Memory B cell (primary cell): ENCODE measurements at places on chromosomes 6 and 20.

GRCh38 chr6:21873562-21873961 lies 280.0 kb downstream of the SOX4 start:
- no peak for DNase-seq

GRCh38 chr6:38955861-38956260 lies 92.7 kb upstream of the GLP1R start:
- no peak for DNase-seq

GRCh38 chr20:11905460-11906179 lies 12.1 kb upstream of the BTBD3 start:
- DNase-seq = no peak

- no peak for DNase-seq
Measured at GRCh38 chr6:156406688-156407087, 370.5 kb upstream of the ARID1B start.

- DNase-seq = no peak
Measured at GRCh38 chr6:137949686-137950390, 82.8 kb downstream of the TNFAIP3 start.

DNA sequence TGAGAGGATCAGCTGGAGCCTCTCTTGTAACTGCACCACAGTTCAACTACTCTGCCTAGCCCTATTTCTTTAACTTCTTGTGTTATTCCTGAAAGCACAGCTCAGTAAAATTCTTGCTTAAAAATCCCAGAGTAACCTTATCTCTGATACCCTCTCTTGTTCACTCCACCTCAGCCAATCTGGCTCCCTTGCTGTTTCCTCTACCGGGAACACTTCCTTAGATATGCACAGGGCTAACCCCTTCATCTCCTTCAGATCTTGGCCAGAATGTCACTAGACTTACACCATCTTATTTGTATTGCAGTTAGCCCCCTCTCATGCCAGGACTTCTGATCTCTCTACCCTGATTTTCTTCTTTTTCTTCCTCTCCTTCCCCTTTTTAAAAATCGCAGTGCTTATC lies 2.6 kb upstream of the ZKSCAN3 start:
- DNase-seq = no peak

DNA sequence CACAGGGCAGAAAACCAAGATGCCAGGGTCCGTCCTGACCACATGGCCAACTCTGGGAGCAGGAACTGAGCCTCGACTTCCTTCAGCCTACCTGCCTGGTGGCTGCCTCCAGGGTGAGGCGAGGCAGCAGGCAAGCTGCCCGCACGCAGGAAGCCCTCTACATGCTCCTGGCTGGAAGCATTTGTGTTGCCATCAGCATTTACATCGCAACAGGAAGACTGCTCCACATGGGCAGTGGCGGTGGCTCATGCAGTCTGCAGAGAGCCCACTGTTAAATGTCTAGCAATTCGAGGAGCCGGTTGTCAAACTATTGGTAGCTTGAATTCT lies 233.8 kb downstream of the SYNDIG1 start:
- no peak for DNase-seq

DNA sequence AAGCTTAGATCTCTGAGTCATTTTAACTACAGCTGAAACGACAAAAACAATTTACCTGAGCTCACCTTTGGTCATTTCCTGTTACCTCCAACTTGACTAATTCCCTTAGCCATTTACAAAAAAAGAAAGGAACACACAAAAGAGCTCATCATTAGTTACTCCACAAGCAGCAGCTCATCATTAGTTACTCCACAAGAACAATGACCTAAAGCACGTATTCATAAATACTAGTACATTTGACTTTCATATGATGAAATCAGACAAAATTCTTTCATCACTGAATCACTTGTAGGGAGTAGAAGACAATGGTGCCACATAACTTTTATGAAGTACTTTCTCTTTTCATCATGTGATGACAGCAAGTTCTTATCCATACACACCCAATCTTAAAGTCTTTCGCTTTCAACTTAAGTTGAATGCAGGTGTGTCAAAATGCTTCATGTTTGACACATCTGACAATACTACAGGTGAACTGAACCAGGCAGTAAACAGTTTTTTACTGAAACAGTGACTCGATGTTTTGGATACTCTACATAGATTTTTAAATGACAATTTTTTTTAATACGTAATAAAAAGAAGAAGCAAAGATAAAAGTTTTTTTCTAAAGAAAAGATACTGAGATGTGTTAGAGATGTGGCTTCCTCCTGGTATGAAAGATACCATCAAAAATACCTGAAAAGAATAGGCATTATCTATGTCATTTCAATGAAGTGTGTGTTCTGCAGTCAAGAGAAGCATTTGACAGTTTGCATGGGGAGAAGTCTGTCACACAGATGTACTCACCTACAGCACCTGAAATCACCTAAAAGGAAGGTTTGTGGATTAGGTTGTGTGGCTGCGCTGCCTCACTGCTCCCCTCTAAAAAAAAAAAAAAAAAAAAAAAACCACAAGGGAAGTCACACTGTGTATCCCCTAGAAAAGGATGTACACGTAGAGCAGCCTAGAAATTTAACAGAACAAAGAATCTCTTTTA lies 109.1 kb downstream of the PRDM1 start:
- DNase-seq = no peak
